ENCODE measurements at places on chromosomes 12 and 14.

GRCh38 chr14:86357876-86358275, 827.9 kb downstream of the FLRT2 start:
- no peak for DNase-seq

DNA sequence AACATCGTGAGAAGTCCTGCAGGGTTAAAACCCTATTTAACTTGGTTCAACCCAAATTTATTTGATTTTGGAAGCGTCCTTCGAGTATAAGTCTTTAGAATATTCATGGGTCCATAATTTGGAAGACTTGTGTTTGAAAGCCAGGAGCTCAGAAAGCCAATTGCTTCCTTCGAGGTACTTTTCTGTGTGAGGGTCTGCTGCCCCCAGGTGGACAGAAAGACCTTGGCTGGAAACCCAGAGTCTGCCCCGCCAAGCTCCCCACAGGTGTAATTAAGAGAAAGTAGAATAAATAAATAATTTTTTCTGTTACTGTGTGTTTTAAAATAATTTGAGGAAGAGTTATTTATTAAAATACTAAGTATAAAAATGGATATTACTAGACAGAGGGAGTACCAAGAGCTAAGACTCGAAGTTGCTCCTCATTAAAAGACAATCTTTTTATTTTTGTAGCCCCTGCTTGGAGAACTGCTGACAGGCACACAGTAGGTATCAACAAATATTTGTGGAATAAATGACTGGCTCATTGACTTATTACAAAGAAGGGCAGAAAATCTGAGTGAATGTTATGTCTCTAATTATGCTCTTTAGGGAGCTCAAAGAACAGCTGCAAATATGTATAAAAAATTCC, 105.8 kb downstream of the PAH start:
- DNase-seq, result no peak

DNA sequence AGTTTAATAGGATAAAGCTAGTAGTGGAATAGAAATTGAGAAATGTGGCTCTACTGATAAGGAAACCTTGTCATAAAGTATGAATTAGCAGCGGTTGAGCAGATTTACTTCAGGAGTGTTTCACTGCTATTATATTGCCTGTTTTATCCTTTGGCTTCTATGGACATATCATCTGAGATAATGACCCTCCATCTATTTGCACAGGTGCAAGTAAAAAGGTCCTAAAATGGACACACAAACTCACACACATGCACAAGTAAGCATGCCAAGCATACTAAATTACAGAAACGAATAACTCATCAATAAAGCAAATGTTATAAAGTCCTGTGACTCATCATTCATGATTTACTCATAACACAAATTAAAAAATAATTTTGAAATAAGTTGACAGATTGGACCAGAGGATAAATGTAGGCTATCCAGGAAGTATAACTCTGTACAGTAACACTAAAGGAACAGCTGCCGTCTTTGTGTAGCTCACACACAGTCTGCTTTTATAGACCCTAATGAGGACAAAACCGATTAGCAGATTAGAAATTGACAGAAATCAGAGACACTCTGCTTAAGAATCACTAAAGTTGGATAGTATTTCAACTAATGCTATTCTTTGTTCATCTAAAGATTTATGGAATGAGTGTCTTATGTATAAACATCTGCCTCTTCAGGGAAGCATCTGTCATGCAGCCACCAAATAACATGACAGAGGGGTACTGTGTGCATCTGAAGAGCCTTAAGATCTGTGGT, 73.9 kb downstream of the SYT1 start:
- DNase-seq, result no peak

DNA sequence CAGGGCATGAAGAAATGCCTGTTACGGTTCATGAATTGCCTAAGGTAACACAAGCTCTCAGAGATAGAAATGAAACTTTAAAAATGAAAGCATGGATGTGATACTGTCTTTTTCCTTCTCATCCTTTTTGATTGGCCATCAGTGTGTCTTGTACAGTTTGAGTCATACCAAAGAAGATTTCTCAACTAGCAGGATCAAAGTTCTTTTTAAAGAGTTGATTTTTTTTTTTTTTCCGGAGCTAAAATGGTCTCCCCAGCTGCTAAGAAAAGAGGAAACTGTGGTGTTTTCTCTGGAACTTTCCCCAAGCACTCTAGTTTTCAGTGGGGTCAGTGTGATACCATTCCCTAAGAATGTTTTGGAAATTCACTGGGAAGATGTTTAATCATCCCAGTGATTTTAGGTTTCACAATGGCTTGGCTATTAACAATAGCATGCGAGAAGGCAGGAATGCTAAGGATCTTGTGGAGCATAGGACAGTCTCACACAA, 105.0 kb downstream of the ETNK1 start:
- DNase-seq, result no peak

DNA sequence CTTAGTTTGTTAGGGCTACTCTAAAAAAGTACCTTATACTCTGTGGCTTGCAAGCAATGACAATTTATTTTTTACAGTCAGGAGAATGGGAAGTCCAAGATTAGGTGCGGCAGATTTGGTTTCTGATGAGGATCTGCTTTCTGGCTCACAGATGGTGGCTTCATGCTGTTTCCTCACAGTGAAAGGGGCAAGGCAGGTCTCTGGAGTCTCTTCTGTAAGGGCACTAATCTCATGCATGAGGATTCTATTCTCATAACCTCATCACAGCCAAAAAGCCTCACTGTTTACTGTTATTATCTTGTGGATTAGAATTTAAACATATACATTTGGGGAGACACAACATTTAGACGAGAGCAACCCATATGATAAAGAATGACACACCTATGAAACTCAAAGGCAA, 1957.4 kb upstream of the SEL1L start:
- no peak for DNase-seq

DNA sequence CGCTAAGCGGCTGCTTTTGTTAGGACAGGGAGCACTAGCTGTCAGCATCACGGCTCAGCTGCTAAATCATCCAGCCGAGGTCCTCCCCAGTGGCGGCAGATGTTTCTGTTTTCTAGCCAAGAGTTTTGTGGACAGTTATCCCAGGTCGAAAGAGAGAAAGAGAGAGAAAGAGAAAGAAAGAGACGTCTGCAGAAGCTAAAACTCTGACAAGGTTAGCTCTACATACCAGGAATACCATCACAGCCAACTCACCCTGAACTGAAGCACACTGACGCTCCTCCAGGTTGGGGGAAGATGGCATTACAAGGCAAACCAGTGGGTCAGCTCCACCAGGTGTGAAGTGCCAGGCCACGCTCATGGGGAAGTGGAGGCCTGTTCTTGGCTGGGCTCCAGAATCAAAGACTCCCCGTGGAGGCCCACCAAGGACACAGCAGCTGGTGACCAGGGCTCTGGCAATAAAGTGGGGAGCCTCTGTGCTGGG, 64.9 kb upstream of the DICER1 start:
- no peak for DNase-seq

DNA sequence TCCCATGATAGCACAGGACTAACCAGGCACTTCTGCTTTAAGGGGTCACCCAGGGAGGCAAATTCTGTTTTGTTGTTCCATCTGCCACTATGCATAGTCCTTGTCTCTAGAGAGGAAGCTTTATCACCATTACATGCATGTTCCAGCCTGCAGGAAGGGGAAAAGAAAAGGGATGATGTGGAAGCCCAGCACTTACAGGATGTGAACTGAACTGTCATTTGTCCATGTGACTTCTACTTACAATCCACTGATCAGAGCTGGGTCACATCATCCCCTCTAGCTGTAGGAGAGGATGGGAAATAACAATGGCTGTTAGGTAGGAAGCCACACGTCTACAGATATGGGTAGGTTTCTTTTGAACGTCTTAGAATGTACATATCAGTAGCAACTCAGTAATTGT, 203.1 kb downstream of the PTPRO start:
- no peak for DNase-seq

DNA sequence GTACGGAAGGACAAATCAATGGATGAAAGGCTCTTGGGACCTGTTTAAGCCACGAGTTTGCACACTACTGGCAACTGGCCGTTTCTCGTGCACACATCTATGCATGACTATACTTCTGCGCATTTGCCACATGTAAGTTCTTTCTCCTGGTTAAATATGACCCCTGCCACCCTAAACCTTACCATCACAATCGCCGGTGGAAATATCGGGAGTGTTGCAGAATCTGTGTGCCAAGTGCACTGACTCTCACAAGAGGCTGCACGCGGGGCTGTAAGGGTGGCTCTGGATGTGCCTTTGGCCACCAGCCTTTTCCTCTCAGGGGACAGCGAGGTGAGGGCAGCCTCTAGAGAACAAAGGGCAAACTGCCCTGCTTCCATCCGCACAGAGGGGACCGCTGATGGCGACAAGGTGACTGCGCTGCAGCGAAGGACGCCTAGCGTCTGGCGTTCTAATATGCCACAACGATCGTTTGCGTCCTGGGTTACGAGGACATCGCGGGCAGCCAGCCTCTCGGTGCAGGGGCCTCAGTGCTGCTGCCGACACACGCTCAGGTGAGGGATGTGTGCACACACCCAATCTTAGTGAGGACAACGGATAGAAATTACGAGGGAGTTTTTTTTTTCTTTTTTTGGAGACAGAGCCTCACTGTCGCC, 232.2 kb downstream of the PCNX1 start:
- no peak for DNase-seq

- DNase-seq, result no peak
These were observed 58.7 kb downstream of the LRCOL1 start for GRCh38 chr12:132551641-132552031.

- no peak for DNase-seq
These were observed 76.8 kb downstream of the PDE6H start for GRCh38 chr12:15049461-15050153.

GRCh38 chr14:58641509-58641908, 3.7 kb downstream of the DACT1 start:
- no peak for DNase-seq

GRCh38 chr12:89576572-89577220, 50.8 kb upstream of the POC1B start:
- no peak for DNase-seq

DNA sequence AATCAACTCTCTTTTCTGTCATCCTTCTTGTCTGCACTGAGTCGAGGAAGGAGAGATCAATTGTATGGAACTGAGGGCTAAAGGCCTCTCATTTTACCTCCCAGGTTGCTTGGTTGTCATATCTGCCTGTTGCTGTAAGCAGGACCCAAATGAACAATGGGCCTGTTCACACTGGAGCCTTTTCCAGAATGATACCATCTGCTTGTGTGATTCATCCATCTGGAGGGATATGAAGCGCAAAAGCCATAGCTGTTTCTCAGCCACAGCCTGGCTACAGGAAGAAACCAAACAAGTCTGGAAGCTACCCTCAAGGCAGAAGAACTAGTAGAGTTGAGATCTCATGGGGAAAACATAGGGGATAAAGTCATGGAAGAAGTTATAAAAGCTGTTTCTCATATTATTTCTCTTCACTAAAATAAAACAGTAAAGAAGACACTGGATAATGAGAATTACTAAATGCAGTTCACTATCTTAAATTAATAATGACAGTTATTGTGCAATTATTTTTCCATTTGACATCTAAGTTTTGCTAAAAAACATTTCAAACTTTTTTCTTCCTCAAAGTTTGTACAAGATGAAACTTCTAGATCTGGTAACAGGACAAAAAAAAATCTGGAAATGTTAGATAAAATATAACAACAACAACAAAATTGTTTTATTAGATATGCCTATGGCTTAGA, 106.3 kb downstream of the SPTSSA start:
- DNase-seq, result no peak

DNA sequence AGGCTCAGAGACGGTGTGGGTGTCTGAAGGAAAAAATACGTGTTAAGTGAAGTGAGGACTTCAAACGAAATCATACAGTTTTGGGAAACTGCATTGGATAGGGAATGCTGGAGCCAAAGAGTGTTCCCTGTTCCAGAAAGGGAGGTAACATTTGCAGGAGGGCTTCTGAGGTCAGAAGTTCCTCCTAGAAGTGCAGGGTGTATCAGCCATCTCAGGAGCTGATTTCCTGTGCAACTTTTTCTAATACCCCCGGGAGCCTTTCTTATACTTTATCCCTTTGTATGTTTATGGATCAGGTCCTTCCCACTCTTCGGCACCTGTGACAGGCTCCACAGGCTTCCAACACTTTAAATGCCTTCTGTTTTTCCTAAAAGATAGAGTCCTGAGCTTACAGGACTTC, 24.9 kb downstream of the ZNF664 start:
- no peak for DNase-seq

DNA sequence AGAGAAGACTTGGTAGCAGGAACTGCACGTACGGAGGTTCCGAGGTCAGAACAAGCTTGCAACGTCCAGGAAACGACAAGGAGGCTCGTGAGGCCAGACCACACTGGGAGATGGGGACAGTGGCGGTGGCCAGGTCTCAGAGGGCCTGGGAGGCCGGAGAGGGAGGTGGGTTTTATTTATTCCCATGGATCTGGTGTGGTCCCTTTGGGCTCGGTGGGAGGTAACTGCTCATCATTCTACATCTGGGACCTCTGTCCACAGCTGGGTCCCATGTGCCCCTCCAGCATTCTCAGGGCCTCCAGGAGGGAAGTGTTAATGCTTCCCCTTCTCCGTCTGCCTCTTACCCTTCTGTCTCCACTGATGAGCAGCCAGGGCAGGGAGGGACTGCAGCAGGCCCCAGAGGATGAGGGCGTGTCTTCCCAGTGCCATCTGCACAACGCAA, 35.7 kb upstream of the NCOR2 start:
- no peak for DNase-seq

DNA sequence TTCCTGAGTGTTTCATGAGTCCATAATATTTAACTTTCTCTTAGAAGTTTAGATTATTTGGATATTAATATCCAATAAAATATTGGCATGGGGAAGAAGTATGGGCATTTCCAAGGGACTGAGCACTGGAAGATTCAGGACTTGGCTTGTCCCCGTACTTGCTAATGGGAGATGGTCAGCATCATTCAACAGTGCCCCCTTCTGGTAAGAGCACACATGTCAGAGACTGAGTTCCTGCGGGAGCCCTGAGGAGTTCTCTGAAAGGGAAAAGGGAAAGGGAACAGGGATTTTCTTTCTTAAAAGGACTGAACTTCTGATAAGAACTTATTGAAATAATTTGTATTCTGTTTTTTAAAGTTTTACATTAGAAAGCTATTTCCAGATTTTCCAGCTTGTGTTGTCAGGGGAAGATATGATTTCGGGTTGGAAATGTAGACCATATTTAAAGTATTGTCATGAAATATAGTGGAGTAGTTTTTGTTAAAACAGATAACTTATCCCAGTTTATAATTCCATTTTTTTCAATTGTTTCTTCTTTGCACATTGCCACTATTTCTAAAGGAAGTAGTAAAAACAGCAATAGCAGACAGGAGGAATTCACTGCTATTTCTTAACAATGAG, 59.8 kb upstream of the C12orf71 start:
- DNase-seq, result peak; percentile 55

DNA sequence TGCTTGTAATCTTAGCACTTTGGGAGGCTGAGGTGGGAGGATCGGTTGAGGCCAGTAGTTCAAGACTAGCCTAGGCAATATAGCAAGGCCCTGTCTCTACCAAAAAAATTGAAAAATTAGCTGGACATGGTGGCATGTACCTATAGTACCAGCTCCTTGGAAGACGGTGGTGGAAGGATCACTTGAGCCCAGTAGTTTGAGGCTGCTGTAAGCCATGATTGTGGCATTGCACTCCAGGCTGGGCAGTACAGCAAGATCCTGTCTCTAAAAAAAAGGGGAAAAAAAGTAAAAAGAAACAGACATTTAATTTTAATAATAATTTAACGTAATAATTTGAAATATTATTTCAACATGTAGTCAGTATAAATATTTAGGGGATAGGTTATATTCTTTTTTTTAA, 16.1 kb downstream of the MON2 start:
- no peak for DNase-seq

GRCh38 chr14:67411370-67411769, 595 bp downstream of the PLEK2 start:
- no peak for DNase-seq

- DNase-seq, result no peak
These were observed 3.2 kb upstream of the KRT2 start for GRCh38 chr12:52655251-52655650.
